Stimulated activated CD8-positive, alpha-beta memory T cell treated with anti-CD3 and anti-CD28 coated beads, Interleukin-7, amount 100 ng/mL, for 1 hour (primary cell): ENCODE measurements at places on chromosomes 1 and 21.

DNA sequence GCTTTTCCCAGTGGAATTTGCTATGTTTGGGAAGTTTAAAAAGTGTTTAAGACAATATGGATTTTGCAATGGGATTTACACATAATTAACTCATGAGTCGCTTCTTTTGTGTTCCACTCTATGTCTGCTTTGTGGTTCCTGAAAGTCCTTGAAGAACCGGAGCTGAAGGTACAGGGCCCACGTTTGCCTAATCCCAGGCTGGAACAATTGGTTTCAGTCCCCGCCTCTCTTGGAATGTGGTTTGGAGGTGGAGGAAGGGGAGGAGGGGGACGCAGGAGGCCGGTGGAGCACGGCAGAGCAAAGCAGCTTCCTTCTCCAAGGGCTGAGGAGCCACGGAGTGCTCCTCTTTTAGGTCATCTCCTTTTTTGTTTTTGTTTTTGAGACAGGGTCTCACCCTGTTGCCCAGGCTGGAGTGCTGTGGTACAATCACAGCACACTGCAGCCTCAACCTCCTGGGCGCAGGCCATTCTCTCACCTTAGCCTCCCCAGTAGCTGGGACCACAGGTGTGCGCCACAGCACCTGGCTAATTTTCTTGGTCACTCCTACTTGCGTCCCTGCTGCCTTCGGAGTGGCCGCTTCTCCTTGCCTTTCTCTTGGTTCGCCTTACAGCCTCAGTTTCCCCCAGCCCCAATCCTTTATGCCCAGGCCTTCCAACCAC, 129.5 kb upstream of the ERRFI1 start:
- no peak for DNase-seq

GRCh38 chr1:174274452-174274851, 115.1 kb downstream of the RABGAP1L start:
- no peak for DNase-seq

DNA sequence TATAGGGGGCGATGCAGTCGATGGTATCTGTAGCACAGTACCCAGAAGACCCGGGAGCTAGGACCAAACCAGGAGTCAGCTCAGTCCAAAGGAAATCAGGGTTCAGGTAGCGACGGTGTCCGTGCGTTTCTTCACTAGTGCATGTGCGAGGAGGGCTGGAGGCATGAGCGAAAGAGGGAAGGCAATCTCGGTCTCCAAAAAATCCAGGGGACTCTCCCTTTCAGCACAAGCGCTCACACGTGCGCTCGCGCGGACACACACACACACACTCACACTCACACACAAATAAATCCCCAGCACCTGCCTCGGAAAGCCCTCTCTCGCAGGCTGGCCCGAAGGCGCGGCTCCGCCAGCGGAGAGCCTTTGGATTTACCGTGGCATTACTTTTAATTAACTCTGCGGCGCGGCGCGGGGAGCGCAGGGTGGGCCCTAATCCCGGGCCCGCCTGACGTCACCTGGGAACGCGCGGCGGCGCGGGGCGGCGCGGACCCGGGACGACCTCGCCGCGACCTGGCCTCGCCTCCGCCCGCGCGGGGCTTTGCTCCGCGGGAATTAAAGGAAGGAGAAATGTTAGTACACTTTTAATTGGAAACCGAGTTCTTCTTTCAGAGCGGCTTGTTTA, 121.2 kb downstream of the LMX1A start:
- DNase-seq = no peak

GRCh38 chr1:10738061-10739058, 58.1 kb downstream of the CASZ1 start:
- DNase-seq = no peak

DNA sequence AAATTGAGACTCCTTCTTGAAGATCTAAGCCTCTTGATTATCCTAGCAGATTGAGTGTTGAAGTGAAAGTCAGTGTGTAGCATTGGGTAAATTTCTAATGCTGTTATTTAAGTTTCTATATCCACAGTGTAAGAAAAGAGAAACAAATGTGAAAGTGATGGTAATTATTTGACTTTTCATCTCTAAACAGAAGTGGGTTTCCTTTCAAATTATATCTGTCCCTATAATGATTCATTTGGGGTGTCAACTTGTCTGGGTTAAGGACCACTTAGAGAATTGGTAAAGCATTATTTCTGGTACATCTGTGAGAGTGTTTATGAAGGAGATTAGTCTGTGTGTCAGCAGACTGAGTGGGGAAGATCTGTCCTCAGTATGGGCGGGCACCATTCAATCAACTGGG, 133.0 kb upstream of the HMCN1 start:
- DNase-seq = no peak

DNA sequence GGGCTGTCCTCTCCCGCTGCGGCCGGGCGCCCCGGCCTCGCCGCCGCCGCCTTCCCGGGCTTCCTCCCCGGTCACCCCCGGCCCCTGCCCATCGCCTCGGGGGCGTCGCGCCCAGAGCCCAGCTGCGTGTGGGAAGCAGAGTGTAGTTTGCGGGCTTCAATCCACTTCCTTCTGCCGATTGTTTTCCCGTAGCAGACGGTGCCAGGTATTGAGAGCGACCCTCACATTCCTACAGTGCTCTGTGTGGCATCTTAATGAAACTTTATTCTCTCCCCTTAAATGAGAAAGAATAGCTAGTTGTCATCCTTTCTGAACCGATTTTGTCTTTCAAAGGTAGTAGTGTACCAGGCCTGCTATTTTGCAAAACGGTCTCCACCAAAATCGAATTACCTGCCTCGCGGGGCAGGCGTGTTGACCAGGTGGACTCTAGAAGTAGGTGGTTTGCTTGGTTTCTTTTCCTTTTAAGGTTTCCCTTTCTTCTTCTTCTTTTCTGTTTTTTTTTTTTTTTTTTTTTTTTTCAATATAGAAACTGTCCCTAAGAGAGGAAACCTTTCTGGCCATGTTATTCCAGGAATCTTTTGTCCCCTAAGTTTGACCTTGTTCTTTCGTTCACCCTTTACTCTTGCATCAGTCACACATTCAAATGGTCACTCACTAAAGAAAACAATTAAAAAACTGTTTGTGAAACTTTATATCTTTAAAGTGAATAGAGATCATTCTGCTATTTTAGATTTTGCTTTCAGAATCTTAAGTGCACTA, 881 bp downstream of the USP25 start:
- DNase-seq = peak; percentile 8

- DNase-seq = no peak
Observed at GRCh38 chr1:101526813-101527212, 290.0 kb downstream of the S1PR1 start.

GRCh38 chr1:214338212-214338611, 57.3 kb downstream of the SMYD2 start:
- no peak for DNase-seq

- DNase-seq = no peak
Observed at GRCh38 chr1:47211796-47212269, 20.2 kb downstream of the TAL1 start.

DNA sequence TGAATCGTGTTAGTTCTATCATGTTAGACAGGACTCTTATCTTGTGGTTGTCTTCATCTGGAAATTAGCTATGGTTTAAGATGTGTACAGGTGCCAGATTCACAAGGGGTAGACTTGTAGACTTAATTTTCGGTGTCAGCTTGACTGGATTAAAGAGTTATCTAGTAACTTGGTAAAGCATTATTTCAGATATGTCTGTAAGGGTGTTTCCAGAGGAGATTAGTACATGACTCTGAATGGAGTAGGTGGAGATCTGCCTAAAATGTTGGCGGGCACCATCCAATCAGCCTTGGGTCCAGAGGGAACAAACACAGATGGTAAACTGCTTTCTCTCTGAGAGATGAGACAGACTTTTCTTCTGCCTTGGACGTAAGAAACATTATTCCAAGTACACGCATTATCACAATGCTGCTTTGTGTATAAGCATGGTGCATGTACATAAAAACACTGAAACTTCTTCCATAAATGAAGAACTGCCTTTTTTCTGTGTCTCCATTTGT, 434.6 kb downstream of the SMYD3 start:
- DNase-seq = no peak

DNA sequence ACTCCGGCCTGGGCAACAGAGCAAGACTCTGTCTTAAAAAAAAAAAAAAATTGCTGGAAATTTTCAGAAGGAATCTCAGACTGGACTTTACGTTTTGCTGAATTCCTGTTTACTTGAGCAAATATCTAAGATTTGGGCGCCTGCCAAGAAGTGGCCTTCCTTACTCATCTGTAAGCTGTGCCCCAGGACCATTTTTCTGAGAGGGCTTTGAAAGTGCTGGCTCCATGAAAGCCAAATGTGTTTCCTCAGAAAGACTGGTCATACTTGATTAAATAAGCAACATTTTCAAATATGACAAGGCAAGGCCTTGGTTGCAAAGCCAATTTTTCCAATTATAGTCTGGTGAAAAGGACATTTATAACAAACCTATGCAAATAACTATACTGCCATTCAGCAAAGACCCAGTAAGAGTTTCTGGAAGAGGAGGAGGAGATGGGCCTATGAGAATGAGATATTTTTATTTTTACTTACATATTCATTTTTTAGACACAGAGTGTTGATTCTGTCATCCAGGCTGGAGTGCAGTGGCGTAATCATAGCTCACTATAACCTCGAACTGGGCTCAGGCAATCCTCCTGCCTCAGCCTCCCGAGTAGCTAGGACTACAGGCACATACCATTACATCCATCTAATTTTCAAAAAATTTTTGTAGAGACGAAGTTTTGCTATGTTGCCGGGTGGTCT, 56.3 kb upstream of the HTR1D start:
- no peak for DNase-seq

- no peak for DNase-seq
Observed at GRCh38 chr1:9238134-9238533, 3.6 kb downstream of the H6PD start.

DNA sequence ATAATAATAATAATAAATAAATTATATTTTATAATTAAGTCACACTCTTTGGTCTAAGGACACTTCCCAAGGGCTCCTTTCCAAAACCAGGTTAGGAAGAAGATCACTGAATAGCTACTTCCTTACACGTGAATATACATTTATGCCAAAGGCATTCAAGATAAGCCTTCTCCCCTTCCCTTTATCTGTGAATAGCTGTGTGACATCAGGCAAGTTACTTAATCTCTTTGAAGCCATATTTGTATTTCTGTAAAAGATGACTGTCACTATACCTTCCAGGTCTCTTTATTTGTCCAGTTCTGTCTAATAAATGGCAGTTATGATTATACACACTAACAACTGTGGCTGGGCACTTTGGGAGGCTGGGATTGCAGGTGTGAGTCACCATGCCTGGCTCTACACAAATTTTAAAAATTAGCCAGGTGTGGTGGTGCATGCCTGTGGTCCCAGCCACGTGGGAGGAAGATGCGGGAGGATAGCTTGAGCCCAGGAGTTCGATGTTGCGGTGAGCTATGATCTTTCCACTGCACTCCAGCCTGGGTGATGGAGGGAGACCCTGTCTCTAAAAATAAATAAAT, 5.5 kb upstream of the RNF11 start:
- DNase-seq = no peak

DNA sequence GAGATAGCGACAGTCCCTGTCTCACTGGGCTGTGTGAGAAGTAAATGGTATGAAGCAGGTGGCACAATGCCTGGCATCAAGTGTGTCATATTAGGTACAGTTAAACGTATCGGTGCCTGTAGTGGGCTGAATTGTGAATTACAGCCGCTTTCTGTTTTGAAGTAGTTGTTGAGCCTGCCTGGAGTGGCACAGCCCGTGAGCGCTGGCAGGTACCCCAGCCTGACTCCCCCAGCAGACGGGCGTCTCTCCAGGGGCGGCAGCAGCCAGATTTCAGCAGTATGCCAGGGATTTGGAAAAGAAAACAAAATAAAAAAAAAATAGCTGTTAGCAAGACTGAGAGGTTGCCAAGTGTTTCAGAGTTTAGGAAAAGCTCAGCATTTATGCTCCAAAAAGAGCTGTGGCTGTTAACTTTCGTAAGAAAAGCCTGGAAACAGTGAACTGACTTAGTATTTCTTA, 26.6 kb upstream of the GPR153 start:
- DNase-seq = no peak

- DNase-seq = no peak
Observed at GRCh38 chr1:71753746-71754145, 528.6 kb downstream of the NEGR1 start.

GRCh38 chr1:236303675-236304074, 21.9 kb upstream of the ERO1B start:
- no peak for DNase-seq

DNA sequence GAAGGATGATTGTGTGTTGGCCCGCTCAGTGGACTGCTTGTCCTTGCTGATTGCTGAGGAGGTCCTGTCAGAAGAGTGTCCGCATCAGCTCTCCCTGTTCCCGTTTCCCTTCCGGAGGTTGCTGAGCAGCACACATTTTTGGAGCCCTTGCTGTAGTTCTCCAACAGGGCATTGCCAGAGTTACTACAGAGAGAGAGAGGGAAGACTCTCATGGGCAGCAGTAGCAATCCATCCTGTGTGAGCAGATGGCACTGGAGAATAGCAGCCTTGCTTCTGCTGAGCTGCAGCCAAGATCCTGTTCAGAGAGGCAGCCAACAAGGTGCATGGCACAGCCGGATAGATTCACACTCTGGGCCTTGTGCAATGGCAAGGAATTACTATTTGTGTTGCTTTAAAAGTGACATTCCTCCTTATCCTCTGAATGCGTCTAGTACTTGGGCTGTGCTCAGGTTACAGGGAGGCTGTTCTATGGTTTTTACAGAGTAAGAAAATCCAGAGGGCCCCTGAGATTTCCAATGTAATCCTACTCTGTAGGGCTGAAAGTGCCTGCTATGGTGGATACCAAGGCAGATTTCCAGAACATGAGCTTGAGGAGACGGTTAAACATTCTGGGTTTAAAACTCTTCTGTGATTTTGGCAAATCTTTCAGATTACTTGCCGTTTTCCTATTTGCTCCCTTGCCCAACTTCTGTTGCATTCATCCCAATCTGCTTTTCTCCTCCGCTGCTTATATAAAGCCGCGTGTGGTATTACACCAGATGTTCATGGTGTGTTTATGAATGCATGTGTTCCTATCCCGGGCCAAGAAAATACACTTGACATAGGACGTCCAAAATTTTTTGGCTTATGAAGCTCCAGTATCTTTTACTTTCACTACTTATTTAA, 27.4 kb downstream of the AK4 start:
- no peak for DNase-seq

DNA sequence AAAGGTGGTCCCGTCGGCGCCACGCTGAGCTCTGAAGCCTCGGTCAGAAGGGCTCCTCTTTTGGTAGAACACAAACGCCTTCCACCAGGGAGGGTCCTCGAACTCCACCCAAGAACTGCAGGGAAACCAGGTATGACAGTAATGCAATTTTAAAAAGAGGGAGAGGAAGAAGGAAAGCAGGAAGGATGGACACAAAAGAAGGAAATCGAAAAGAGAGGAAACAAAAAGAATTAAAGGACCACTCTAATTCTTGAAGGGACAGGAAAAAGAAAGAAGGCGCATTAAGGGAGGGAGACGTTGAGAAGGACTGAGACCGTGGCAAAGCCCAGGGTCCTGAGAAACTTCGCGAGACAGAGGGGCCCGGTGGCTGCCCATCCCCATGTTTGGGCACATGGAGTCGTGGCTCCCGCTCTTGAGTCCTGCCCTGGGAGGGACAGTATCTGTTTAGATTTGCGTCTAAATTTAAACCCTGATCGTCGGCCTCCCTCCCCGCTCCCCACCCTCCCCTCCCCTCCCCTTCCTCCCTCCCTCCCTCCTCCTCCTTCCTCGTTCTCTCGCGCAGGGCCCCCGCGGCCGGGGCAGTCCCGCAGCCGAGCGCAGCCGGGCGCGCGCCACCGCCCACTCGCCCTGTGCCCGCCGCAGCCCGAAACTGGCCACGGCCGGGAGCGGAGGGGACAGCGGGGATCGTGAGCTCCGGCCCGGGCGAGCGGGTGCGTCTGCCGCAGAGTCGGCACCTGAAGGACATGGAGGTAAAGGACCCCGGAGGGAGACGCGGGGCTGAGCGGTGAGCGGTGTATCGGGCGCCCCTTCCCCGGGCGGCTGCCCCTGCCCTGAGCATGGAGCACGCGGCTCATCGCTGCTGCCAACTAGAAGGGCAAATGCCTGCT, at the start of gene RCSD1:
TSS of gene RCSD1 (plus strand) at position 552 of the 887 bp plus-strand sequence. CDS start at position 744, 192 bp downstream.
- no peak for DNase-seq

GRCh38 chr1:109927911-109928321, 17.3 kb downstream of the CSF1 start:
- no peak for DNase-seq
